ENCODE measurements at places on chromosomes 11 and 22. TPM values are rescaled to one million over a fixed set of nuclear protein-coding genes. Genes with fewer than 3 reads are reported as not detected.

GRCh38 chr11:130295657-130296056 is 19.1 kb downstream of the ZBTB44 start:
- no peak for DNase-seq

Gene RAG2
- 0.72 TPM for total RNA-seq

DNA sequence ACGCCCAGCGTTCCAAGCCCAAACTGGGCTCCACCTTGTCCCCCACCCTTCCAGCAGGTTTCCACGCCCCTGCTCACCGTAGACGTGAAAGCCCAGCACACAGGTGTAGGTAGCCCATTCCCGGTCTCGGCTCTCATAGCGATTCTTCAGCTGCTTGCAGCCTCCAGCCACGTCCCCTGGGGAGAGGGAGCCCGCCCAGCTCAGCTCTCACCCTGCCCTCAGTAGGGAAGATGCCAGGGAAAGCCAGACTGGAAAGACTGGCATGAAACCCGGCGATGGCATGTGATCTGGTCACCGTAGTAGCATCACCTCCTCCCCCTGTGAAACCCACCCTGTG is 1.4 kb upstream of the MTA2 start:
- DNase-seq = no peak

DNA sequence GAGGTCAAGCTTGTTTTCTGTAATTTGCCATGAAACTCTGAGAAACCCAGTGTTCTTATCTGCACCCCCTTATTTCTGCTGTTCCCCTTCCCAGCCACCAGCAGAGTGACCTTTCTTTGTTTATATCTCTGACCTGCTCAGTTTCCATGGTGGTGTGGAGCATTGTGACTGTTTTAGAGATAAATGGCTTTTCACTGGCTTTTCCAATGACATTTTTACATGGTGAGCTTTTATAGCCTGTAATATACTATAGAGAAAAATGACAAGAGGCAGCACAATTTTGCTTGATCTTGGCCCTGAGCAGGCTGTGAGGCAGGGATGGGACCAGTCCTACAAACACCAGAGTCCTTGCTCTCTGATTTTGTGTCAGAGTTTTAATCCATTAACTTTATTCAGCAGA is 233.9 kb downstream of the FAT3 start:
- DNase-seq = peak; percentile 18

Gene APOBEC3B
- not detected for total RNA-seq

DNA sequence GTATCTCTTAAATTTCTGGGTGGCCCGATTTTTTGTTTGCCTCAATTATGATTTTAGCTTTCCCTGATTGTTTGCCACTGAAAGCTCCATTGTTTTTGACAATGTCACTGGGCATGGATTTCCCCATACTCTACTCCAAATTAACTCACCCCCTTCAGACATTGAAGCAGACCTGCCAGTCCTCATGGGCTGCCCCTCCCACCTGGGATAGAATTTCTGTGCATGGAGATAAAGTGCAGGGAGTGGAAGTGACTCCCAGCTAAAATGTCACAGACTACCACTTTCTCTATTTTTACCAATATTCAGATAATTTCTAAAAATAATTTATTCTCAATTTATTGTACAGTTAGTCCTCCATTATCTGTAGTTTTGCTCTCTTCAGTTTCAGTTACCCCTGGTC is 79.1 kb upstream of the CLPB start:
- DNase-seq = no peak

Gene CARD16
- 6.7 TPM for total RNA-seq

DNA sequence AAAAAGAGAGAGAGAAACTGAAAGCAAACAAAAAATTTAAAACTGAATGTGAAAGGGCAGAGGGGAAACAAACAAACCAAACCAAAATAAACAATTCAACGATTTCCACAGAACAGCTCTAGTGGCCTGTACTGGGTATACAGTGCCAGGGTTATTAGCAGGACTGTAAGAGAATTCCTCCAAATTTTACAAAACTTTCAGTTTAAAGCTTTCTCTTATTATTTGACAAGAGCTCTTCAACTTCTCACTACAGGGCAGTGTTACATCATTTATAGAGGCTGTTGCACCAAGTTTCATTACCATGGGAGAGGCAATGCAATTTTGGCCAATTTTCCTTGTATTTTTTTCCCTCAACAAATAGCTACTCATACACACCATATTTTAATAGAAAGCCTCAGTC is 44.3 kb upstream of the CLPB start:
- no peak for DNase-seq

DNA sequence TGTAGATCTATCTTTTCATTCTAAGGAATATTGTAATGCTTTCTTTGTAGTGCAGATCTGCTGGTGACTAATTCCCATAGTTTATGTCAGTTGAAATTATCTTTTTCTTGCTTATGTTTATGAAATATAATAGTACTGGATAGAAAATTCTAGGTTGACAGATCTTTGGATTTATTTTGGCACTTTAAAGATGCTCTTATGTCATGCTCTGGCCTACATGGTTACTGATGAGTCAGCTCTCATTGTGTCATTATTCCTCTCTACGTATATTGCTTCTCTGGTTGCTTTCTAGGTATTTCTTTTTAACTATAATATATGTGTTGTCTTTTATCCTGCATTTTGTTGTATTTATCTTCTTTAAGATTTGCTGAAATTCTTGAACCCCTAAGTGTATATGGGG is 955.5 kb upstream of the CHORDC1 start:
- DNase-seq = no peak

GRCh38 chr11:79208126-79208525 is 232.7 kb downstream of the TENM4 start:
- DNase-seq = no peak

DNA sequence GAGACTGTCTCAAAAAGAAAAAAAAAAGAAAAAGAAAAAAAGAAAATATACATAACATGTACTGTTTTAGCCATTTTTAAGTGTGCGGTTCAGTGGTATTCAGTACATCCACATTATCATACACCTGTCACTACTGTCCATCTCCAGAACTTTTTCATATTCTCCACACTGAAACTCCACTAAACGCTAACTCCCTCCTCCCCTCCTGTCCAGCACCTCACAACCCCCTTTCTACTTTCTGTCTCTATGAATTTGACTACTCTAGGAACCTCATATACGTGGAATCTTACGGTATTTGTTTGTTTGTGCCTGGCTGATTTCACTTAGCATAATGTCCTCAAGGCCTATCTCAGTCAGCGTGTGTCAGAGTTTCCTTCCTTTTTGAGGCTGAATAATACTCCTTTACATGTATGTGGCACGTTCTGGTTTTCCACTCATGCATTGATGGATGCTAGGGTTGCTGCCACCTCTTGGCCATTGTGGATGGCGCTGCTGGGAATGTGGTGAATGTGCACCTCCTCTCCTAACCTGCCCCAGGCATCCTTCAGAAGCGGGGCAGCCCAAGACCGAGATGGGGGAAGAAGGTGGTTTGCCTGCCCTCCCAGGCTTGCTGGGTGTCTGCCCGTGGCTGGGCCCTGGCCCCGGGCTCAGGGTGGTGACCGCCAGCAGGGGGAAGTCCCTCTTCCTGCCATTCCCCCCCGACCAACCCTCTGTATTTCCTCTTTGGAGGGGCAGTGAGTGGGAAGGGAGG is 60.5 kb downstream of the BCR start:
- DNase-seq = no peak

DNA sequence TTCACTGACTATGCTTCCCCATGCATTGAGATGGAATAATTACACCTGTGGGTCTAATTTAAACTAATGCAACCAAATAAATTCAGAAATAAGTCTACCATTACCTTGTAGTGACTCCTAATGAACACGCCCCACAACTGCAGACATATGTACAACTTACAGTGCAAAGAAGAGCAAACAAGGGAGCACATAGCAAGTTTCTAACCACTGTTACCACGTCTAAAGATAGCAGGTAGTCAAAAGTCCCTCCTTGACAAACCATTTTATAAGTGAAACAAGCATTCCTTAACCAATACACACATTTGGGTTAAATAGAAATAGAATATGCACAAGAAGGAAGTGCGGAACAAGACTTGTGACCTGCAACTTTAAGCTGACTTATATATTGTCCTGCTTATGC is 20.6 kb downstream of the PHF21A start:
- DNase-seq = no peak

DNA sequence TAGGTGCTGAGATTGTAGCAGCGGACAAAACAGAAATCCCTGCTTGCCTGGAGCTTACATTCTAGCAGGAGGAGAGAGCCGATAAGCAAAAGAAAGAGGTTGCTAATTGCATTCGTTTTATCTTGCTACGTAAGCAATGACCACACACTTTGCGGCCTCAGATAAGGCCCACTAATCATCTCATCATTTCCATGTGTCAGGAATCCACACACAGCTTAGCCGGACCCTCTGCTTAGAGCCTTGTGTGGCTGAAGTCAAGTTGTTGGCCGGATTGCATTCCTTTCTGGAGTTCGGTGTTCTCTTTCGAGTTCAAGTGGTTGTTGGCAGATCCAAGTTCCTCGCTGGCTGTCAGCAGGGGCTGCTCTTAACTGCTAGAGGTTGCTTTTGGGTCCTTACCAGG is 101.6 kb downstream of the CHST1 start:
- DNase-seq = no peak

Gene BSX
- not detected for total RNA-seq

DNA sequence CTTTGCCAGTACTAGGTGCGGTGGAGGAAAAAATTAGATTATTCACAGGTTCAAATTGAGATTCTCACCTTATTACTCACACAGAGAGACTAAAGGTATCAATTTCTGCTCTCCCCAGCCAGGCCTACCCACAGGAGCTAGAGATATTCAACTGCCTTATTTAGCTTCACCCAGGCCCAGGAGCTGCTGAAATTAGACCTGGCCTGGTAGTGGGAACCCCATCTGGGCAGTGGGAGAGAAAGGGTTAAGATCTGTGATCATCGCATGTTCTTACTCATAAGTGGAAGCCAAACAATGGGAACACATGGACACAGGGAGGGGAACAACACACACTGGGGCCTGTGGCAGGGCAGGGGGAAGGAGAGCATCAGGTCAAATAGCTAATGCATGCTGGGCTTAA is 20.9 kb upstream of the MICAL2 start:
- DNase-seq = no peak

- DNase-seq = no peak
Measured at GRCh38 chr11:95668131-95668530, 121.5 kb downstream of the FAM76B start.

GRCh38 chr11:27485930-27486773 is 13.6 kb upstream of the LGR4 start:
- peak; percentile 78 for DNase-seq

DNA sequence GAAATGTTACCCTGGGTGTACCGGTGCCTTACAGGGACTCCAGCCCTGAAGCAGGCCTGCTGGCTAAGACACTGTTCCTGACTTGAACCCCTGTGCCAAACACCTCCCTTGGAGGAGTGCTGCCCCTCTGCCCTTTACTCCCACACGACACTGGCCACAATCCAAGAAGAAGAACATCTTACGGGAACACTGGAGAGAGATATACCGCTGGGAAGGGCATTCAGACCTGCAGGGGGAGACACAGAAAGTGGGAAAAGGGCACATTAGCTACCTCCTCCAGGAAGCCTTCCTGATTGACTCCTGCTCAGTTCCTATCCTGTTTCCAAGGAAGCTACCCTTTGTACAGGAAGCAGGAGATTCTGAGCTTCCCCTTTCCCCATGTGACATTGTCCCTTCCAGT is 18.7 kb downstream of the TMPRSS13 start:
- no peak for DNase-seq

GRCh38 chr11:118448294-118448693 is 12.0 kb downstream of the KMT2A start:
- DNase-seq = no peak

- DNase-seq = peak; percentile 89
Measured at GRCh38 chr22:40818747-40819598, at the start of gene SLC25A17. Gene SLC25A17 (minus strand): TSS chr22:40819346. CDS start chr22:40819248, 98 bp downstream.

Gene SOX10
- total RNA-seq = 1.7 TPM

DNA sequence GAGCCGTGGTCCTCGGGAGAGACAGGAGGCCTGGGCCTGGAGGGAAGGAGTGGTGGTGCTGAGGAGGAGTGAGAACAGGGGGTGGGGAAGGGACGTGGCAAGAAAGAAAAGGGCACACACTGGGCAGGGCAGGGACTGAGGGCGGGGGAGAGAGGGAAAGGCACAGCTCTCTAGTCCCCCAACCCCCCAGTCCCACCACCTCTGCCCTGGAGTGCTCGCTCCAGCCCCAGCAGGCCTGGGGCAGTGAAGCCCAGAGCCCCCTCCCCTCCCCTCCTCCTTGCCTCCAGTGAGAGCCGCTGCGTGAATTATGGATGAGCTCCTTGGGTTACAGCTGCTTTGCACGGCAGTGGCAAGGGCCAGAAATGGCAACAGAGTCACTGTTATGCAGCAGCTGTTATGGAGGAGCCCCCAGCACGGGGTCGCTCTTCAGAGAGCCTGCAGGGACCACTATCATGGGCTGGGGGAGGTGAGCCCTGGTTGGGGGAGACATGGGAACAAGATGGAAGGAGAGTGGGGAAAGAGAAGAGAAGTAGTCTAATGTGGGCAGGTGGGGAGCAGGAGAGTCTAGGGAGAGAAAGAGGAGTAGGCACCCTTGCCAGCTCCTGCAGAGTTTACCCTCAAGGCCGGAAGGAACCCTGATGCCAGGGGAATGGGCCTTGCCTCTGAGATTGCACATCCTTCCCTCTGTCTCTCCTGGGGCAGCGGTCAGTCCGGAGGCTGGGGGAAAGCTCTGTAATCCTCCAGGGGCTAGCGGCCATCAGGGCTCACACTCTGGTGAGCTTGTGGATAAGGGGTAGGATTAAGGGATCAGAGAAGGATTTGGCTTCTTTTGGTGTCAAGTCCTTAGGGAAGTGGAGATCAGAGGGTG is 3.6 kb downstream of the RTN4RL2 start:
- no peak for DNase-seq

DNA sequence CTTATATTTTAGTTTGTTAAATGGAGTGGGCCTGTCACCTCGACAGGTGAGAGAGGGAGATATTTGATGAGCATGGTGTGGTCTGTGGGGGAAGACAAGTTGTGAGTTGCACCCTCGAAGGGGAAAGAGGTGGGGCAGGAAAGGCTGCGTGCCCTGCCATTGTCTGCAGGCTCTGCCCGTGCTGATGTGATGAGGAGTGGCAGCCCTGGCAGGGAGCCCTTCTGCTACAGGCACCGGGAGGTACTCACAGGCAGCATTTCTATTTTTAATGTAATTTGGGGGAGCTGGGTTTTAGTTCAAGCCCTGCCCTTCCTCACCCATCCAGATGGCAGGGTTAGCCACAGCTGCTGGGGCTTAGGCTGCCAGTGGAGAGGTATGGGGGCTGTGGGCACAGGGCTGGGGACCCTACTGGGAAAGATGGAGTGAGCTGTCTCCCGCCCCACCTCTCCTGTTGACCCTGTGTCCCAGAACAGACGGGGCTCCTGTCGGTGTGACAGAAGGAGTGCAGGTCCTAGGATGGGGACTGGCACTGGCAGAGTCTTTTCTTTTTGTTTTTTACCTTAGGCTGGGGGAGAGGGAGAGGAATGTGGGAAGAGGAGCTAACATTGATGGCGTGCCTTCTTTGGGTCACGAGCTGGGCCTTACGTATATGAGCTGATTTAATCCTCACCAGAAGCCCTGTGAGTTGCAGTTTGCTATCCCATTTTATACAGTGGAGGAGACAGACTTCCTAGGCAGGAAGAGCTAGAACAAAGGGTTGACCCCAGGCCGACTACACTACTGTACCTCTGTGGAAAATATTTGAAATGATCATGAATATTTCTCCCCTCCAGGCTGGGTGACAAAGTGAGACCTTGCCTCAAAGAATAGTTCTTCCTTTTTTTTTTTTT is 51.6 kb downstream of the CEP164 start:
- no peak for DNase-seq

- no peak for DNase-seq
Measured at GRCh38 chr11:131934006-131934405, 563.6 kb downstream of the NTM start.

Gene OR1S1
- not detected for total RNA-seq

Data from umbilical cord (tissue), 2 donors.